MG63 (cell line): ENCODE measurements at places on chromosomes 13 and 19. TPM values are rescaled to one million over a fixed set of nuclear protein-coding genes. Genes with fewer than 3 reads are reported as not detected.

The PLIN4 gene
- not detected in 2 replicates for total RNA-seq

The KRTDAP gene
- not detected in 2 replicates for total RNA-seq

The INSL3 gene
- total RNA-seq = not detected in 2 replicates

The SELENOV gene
- not detected in 2 replicates for total RNA-seq

The CRLF1 gene
- total RNA-seq = 6.6 and 16.9 TPM in 2 replicates

The ZNF429 gene
- total RNA-seq = 1.1 TPM in 2 replicates

The MAMSTR gene
- 0.79 TPM in 1 of 2 replicates, not detected in the other for total RNA-seq

The IGLON5 gene
- total RNA-seq = not detected in 2 replicates

The ZNF433 gene
- total RNA-seq = 15.7 and 16.1 TPM in 2 replicates

The NLRP4 gene
- not detected in 2 replicates for total RNA-seq

The PPM1N gene
- 6.6 TPM in 1 of 2 replicates, not detected in the other for total RNA-seq

The ERFL gene
- not detected in 2 replicates for total RNA-seq

The SUGP1 gene
- total RNA-seq = 28.9 and 57.0 TPM in 2 replicates

The MCF2L gene
- 5.8 TPM in 1 of 2 replicates, not detected in the other for total RNA-seq

The OBI1 gene
- 4.8 and 13.0 TPM in 2 replicates for total RNA-seq

The CDX2 gene
- 0.07 TPM in 1 of 2 replicates, not detected in the other for total RNA-seq
